ENCODE measurements at places on chromosomes 16 and 17.

- DNase-seq = no peak
Observed at GRCh38 chr17:34633351-34633750, 54.0 kb downstream of the TMEM132E start.

DNA sequence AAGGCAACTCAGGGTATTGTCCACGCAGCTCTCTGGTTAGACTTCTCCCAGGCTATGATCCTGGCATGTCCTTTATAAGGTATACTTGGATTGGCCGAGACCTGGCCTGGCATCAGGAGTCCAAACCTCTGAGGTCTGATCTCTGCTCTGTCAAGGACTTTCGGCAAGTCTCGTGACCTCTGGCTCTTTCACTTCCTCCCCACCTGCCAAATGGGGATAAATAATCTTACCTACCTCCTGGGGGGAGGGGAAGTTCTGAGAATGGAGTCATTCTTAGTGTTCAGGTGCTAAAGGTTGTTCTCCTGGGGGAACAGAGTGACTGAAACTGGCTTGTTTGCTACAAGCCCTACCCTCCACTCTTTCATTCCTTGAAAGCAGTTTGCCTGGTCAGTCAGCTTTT, 7.6 kb downstream of the ATXN1L start:
- DNase-seq = no peak

DNA sequence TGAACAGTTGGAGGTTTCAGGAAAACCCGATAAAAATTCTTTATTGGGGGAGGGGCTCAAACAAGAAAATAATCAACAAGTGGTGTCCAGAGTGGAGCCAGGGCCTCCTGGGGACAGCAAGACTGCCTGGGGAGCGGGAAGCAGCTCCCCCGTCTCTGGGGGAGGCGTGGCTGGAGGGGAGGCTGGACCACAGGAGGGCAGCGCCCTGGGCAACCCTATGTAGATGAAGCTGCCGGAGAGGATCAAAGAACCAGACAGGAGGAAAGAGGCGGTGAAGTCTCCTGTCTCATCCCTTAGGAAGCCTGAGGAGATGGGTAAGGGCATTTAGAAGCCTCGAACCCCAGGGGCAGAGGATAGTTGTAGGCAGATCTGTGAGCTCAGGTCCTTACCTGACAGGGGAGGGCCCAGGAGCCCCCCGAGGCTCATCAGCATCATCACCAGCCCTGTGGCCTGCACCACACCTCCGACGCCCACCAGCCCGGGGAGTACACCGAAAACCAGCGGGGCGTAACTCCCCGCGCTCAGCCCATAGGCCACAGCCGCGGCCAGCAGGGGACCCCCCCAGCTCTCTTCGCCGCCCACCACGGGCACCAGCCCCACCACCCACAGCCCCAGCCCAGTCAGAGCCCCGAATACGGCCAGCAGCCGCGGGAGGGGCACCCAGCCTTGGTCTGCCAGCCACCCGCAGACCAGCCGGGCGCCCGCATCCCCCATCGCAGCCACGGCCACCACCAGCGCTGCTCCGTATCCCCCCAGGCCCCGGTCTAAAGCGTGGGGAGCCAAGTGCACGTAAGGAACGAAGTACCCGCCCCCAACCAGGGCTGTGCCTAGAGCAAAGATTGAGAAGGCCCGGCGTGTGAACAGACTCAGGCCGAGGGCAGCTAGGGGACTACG, 2.0 kb downstream of the SLC16A11 start:
- peak; percentile 46 for DNase-seq

DNA sequence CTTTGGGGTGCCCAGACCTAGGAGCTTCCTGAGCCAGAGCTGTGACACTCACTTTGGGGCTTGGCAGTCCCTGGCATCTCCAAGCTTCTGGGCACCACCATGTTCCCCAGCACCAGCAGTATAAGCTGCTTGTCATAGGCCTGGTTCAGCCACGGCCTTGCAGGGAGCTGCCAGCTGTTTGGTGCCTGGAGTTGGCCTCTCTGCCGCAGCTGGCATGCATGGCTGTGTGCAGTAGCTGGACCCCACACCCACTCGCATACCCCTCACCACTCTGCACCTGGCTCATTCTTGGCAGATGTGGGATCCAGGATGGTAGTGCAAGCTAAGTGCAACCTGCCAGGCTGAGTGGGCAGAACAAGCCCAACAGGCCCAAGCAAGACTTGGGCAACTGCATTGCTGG, 73.4 kb upstream of the BRD7 start:
- no peak for DNase-seq

DNA sequence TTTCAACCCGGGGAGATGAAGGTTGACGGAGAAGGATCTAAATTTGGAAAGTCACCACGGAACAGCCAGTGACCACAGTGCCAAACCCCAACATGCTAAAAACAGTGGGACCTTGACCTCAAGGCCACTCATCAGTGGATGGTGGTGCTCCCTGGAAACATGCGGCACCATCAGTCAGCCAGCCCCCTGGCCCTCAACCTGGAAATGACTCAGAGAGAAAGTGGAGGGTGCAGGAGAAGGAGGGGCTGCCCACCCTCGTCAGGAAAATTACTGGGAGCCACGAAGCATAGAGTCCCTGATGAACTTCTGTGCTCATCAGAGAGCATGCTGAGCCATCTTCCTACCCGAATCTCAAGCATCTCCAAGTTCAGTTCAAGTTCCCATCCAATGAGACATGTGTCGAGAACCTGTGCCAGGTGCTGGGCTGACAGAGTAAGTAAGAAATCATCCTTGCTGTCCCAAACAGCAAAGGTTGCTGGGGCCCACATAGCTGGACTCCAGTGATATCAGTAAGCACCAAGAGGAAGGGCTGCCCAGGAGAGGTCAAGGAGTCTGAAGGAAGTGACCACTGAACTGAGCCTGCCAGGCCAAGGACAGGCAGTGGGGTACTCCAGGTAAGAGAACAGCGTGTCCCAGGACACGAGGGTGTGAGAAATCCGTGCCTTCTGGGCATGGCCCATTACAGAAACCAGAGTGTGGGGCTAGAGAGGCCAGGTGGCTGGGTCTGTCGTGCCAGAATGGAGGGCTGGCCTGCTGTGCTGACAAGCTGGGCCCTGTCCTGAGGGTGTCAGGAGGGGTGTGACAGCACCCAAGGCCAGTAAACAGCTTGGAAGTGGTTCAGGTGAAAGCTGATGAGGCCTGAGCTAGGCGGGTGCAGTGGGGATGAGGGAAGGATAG, 5.2 kb downstream of the PECAM1 start:
- peak; percentile 85 for DNase-seq

DNA sequence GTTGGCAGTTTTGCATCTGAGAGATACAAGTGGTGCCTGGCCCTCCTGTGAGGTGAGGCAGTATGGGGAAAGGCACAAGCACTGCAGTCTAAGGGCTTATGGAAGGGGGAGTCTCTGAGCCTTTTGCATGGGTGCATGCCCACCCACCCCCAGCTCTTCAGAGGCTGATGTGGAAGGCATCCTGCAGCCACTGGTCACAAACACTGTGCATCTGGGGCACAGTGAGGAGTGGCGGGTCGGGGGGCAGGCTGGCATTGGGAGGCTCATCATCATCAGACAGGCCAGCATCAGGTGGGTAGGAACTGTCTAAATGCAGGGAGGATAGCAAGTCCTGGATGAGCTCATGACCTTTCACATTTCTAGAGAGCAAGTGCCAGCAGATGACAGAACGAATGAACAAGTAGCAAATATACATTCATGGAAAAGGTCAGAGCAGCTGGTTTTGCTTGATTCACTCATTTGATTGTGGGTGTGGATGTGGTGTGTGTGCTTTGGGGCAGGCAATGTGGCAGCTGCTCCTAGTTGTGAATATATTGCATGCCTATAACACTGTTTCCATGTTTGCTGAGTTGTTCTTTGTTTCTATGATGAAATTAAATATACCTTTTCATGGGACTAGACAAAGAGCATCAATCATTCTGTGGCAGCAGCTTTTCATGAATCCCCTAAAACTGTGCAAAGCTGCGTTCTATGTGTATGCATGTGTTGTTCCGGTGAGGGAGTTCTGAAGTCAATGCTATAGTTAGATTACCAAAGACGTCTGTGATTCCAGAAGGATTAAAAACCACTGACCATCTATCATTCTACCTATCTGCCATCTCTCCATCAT, 29.2 kb downstream of the TRIM25 start:
- DNase-seq = no peak

DNA sequence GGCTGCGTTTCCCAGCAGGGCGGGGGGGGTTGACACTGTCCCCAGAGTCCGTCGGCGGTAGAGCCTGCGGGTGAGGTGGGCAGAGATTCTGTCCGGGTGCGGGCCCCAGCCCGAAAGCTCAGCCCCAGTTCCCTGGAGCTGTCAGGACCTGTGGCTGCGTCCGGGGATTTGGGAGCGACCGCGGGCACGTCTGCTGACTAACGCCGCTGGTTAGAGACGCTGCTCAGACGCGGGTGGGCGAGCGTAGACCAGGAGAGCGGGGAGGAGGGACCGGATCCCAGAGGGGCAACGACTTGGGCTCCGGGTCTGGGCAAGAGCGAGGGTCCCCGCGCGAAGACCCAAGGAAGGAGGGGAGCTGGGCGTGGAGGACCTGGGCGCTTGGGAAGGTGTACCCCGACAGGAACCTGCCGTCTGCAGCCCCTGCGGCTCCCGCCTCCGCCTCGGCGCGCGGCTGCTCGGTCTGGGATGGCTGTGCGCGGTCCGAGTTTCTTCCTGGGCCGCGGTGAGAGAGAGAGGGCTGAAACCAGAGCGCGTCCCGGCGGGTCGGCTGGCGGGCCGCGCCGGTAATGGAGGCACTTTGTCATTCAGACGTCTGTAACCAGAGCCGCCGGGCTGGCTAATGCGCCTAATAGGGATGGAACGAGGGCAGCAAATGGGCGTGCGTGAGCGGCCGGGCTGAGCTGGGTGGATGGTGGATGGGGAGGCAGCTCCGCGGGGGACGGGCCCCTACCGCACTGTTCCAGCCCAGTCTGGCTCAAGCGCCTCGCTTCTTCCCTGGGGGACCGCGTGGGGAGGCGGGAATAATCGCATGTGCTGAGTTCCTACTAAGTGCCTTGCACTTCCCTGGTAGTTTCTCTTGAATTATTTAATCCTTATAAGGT, 2.3 kb downstream of the NGFR start:
- DNase-seq = peak; percentile 17

DNA sequence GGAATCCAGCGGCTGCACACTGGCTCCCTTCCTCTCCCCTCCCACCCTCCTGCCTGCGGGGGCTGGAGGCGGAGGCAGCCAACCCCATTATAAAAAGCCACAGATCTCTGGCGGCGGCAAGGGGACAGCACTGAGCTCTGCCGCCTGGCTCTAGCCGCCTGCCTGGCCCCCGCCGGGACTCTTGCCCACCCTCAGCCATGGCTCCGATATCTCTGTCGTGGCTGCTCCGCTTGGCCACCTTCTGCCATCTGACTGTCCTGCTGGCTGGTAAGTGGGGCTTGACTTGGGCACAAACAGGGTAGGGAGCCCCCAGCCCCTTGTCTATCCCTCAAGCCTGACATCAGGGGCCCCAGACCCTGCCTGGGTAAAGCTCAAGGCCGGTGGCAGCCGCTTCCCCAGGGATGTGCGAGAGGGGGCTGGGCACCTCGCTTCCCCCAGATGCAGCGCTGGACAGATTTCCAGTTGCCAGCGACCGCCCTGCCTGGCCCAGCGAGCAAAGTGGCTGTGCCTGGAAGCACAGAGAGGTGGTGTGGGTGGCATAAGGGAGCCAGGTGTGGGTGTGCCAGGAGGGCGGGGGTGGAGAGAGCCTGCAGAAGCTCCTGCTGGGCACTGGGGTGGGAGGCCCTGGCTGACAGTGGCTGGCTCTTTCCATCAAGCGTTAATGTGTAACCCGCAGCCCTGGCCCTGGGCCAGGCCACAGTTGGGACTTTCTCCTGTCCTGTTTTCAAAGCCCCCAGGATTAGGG, at the start of gene CX3CL1:
TSS of gene CX3CL1 (plus strand) at position 119 of the 745 bp plus-strand sequence. CDS start at position 198, 79 bp downstream.
- DNase-seq = no peak

DNA sequence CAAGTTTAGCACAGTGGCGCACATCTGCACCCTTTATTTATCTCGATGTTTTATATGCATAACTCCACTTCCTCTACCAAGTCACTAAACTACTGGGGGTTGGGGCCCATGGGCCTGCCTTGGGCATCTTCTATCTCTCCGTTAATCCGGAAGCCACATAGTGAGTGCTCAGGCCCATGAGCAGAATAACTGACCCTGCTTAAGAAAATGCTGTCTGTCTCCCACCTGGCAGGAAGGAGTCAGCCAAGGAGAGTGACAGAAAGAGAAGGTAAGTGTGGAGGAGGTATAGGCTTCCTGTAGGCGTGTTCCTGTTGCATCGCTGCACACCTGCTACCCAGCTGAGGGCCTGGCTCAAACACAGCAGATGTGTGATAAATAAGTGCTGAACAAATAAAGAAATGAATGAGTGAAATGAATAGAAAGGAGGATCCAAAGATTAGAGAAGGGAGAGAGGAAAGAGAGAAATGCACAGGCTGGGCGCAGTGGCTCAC, 320.1 kb downstream of the SLC39A11 start:
- no peak for DNase-seq

DNA sequence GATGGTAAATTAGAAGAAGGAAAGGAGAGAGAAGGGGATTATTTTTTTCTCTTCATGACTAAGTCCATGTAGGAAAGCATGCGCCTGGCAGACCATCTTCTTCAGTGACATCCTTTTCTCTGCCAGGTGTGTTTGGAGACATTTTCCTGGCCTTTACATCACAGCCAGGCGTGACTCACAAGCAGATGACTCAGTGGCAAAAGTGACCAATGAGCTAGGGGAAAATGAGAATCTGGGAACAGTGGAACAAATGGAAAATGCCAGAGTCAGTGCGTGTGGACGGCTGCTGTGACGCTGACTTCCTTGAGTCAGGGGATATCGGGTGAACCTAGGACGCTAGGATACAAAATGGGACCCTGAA, 9.4 kb downstream of the KIAA0513 start:
- DNase-seq = peak; percentile 22

GRCh38 chr16:50695017-50696000, 1.9 kb downstream of the NOD2 start:
- DNase-seq = no peak

All from stimulated activated naive CD8-positive, alpha-beta T cell treated with anti-CD3 and anti-CD28 coated beads, Interleukin-15, Interleukin-2, amounts not matched to agents 100 U/mL and 50 U/mL, for 24 hours (primary cell).